ENCODE measurements at places on chromosomes 11 and 22.

DNA sequence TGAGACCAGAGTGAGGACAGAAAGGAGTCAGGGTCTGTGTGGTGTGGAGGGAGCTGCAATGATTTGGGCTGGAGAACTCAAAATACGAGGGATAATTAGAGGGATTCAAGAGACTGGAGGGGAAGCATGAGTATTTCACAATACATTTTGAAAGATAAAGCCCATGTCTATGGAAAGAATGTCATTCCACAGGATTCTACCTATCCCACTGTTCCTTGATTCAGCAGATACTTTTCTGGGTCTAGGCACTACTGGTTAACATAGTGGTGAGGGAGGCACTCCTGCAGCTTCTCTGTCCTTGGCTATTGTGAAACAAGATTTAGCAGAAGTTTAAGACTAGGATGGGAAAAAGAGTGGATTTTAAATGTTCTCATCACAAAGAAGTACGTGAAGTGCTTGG is 72.9 kb upstream of the RASSF10 start:
- DNase-seq, result no peak

- no peak for DNase-seq
These were observed 26.3 kb downstream of the TOLLIP start for GRCh38 chr11:1283091-1283511.

GRCh38 chr11:73650400-73650799 is 4.0 kb downstream of the PLEKHB1 start:
- no peak for DNase-seq

DNA sequence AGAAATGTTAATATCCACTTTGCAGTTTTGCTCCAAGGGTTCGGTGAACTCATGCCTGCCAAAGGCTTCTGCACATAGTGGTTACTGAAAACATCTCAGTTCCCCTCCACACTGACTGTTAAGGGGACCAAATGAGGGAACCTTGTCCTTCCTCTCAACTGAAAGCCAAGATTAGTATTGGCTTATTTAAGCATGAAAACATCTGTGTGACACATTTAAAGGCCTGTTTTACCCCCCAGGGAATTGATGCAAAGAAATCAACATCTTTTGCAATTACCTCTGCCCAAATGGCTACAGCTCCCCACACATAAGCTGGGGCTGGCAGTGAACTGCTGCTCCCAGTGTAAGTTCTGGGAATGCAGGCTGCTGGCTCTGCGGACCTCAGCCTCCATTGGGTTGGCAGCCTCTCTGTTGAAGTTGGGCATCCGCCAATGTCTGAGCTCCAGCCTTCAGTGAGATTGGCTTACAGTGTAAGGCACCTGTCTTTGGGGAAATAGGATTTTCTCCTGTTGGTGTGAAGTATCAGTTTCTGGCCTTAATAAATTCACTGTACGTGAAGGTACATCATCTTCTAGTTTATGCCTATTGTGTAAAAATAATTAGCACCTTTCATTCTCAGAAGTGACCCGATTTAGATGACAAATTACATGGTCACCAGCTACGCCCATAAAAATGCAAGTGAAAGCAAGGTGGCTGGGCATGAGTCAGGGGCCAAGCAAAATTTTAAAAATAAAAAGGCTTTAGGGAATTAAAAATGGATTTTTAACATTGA is 213.4 kb upstream of the SYN3 start:
- peak; percentile 54 for DNase-seq

DNA sequence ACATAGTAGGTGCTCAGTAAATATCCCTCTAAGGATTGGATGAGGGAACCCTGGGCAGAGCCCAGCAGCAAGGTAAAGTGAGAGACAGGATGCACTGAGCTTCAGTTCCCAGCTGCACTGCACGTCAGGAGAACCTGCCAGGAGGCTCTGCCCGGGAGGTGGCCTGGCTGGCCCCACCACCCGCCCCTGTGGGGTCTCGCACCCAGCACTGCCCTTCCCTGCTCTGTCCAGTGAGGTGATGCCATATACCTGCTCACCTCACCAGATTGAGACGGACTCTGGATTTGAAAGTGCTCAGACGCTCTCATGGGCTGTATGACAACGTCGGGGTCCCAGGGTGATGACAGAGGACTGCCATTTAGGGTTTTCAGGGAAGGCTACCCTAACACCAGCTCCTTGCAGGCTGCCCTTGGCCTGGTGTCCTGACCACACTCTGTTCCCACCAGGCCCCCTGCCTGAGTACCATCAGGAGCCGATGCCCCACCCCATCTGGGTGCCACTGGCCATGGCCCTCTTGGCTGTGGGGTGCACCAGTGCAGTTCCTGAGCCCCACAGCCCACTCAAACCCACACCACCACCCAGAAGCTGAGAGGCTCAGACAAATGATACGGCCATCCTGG is 61.7 kb upstream of the FGF3 start:
- no peak for DNase-seq

- no peak for DNase-seq
These were observed 43.5 kb upstream of the TCF20 start for GRCh38 chr22:42313804-42314581.

- DNase-seq, result no peak
These were observed 56.0 kb downstream of the PACSIN2 start for GRCh38 chr22:42958937-42959336.

DNA sequence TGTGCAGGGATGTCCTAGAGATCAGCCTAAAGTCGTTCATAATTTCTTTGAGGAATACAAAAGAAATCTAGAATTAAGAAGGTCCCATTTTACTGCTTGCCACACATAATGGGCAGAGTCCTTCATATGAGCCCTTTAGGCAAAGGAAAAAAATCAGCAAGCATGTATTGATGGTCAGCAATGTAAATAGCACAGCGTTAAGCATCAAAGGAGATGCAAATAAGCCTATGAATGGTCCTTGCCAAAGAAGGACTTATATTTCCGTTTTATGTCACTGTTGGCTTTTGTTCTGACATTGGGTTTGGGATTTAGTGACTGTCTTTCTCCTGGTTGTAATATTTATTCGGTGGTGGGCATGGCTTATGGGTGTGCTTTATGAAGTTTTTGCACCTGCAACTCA is 69.8 kb downstream of the CD44 start:
- no peak for DNase-seq

- no peak for DNase-seq
These were observed 3.7 kb downstream of the UPB1 start for GRCh38 chr22:24498824-24499223.

GRCh38 chr11:2825261-2825888 is 60.2 kb downstream of the CDKN1C start:
- no peak for DNase-seq

DNA sequence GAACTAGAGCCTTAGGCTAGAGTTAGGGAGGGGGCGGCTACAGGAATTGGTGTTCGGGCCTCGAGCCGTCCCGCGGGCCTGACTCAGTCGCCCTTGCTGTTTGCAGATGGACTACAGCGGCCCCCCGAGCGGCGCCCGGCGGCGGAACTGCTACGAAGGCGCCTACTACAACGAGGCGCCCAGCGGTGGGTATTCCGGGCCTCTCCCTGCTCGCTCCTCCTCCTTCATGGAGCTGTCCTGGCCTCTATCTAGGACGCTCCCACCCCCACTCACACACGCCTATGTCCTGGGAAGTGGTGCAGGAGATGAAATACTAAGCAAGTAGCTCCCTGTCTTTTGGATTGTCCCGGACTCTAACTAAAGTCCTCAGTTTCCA is 1.4 kb downstream of the MYOD1 start:
- no peak for DNase-seq

DNA sequence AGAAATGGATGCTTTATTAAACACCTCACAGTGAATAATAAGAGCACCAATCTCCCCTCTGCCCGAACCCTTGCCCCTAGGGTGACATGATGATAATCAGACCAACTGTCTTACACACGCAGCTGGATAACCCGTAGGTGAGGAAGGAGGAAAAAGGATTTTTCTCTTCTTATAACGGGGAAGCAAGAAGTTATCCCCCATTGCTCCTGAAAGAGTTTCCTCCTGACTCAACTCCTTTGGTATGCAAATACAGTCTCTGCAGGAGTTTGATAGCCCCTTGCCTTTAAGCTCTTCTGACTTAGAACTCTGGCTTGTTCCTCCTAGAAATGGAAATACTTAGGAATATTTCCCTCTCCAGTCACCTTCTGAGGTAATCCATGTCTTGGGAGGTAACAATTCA is 455.8 kb downstream of the TMEM135 start:
- no peak for DNase-seq

- DNase-seq, result no peak
These were observed 4.1 kb downstream of the OLFML1 start for GRCh38 chr11:7489376-7489775.

DNA sequence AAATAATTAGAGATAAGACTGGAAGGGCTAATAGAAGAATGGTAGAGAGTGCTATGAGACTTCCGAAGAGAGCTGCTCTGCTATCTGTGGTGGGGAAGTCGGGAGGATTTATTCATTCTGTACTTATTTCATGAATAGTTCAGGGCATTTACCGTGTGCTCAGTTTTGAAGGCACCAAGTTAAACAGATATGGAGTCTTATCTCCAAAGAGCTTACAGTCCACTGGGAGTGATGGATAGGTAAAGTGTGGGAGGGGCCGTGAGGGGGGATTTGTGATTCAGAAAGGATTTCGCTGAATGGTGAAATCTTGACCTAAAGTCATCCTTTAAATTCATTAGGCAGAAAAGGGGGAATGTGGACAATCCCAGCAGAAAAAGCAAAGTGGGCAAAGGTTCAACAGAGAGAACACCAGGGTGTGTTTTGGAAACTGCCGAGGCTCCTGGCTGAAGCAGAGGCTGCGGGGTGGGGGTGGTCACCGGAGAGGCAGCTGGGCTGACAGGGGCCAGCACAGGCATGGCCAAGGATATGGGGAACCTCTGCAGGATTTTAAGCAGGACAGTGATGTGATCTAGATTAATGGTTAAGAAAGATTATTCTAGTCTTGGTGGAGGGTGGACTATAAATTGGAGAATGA is 91.2 kb downstream of the UBASH3B start:
- no peak for DNase-seq

- no peak for DNase-seq
These were observed 38.2 kb downstream of the TRIOBP start for GRCh38 chr22:37734964-37735451.

DNA sequence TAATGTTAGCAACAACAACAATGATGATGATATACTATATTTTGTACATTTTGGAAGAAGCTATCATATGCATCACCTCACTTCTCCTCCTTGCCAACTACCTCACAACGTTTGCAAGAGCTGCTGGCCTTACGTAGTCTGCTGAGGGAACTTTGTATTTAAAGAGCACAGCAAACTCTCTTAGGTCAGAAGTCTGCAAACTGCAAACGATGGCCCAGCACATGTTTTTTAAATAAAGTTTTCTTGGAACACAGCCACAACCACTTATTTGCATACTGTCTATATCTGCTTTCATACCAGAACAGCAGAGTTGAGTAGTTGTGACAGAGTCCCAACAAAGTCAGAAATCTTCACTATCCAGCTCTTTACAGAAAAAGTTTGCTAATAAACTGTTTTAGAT is 261.7 kb downstream of the TENM4 start:
- no peak for DNase-seq

DNA sequence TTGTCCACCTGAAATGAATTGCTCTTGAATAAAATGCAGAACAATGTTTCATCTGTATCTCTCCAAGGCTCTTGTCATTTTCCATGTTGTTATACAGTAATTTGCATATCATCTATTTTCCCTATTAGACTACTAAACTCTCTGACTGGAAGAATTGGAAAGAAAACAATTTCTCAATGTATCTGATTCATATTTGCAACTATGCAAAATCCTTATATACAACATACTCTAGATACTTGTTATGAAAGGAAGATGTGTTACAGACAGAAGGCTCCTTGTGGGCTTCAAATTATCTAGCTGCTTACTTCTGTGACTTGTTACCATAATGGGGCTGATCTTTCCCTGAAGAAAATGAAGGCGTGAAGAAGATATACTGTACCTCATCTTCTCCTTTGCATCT is 9.6 kb upstream of the SERGEF start:
- DNase-seq, result no peak

DNA sequence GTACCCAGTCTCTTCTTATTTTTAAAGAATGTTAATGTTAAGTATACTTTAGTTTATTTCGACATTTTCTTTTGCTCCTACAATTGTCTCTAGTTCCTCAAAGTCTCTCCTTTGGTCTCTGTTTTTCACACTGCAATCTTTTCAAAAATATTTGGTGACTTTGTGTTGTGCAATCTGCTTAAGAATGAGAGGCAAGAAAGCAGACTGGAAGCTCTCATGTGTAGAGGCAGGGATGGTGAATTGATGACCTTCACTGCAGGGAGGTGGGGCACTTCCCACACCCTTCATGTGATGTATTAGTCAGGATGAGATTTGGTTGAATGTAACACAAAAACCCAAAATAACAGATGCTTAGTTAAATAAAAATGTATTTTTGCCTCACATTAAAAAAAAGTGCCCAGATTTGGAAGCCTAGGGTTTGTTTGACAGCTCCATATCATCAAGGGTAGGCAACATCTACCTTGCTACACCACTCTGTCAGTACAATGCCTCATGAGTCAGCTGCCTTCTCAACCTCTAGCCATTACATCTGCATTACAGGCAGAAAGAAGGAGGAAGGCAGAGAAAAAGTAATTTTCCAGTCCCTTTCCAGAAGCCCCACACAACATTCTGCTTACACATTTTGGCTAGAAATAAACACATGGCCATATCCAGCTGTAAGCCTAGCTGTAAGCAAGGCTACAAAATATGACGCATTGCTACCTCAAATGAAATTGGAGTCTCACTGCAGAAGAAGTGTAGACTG is 3.8 kb upstream of the MMP27 start:
- DNase-seq, result no peak

- DNase-seq, result no peak
These were observed 28.0 kb downstream of the ZC3H12C start for GRCh38 chr11:110121204-110121603.

DNA sequence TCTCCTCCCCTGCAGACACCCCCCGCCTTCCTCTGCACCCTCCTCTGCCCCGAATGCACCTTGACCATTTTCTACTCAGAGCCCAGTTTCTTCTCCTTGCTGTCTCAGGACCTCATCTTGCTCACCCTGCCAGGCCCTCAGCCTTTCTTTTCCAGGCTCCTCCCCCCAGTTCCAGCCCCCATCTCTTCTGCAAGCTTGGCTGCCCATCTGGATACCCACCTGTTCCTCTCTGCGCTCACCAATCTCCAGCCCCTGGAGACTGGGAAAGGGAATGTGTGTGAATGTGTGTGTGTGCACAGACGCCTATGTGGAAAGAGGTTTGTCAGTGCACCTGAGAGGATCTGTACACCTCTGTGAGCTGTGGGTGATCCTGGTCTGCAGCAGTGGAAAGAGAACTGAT is 36.4 kb downstream of the SLC22A12 start:
- no peak for DNase-seq

- DNase-seq, result peak; percentile 81
These were observed 6.6 kb upstream of the PTS start for GRCh38 chr11:112219476-112220232.

- no peak for DNase-seq
These were observed 1.2 kb upstream of the TMEM45B start for GRCh38 chr11:129814244-129815014.
